ENCODE measurements at places on chromosomes 12 and 14.
A peak's percentile ranks its signal among the peaks of the same experiment; 100 is the strongest.

DNA sequence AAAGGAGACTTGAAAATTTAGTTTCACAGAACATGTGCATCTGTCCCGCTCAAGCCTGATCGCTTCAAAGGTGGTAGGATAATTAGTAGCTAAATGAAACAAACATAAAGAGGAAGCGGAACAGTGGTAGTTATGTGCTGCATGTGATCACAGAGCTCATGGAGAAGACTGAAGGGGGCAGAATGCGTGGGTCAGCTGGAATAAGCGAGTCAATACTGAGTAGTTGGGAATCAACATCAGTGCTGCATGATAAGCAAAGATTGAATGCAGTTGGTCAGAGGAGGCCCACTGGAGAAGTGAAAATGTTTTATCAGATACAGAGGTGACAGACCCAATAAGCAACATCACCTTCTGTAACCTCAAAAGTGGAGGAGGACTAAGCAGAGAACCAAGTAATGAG, 95.1 kb upstream of the RFX4 start:
- DNase-seq = no peak

GRCh38 chr12:109952160-109952858, 43.9 kb downstream of the GIT2 start:
- DNase-seq = peak; percentile 72

GRCh38 chr12:12121061-12121460, 50.3 kb downstream of the BCL2L14 start:
- DNase-seq = no peak

DNA sequence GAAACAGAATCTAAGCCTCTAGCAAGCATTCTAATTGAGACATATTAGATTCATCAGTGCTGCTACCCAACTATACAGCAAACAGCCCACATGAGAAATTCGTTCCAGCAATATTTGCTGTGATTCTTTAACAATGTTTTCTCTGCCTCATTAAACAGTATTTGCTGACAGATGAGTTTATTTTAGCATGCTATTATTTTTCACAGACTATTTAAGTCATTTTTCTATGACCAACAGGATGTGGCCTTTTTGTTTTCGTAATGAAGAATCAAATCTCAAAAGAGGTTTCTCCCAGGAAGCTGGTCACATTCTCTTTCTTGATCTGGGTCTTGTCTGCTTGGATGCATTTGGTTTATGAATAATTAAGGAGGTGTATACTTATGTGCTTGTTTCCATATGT, 23.2 kb upstream of the SERPINA12 start:
- no peak for DNase-seq

DNA sequence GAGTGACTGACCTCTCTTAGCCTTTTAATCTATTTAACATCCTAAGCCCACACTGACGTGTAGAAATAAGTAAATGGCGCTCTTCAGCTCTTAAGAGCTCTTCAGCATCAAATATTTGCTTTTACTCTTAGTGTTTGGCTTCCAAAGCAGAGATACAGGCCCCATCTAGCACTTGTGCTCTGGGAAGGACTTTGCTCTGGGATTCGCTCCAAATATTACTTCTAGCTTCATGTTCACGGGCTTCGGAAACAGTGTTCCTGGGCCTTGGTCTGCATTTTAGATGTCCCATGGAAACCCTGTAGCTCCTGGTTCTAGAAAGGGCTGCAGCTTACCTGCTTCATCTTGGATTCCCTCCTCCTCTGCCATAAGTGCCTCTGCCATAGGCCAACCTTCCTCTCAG, 2.7 kb upstream of the NKX2-8 start:
- no peak for DNase-seq

- no peak for DNase-seq
These were observed 8.5 kb upstream of the FZD10 start for GRCh38 chr12:130153803-130154202.

GRCh38 chr12:30719060-30719459, 23.4 kb upstream of the IPO8 start:
- DNase-seq = no peak

DNA sequence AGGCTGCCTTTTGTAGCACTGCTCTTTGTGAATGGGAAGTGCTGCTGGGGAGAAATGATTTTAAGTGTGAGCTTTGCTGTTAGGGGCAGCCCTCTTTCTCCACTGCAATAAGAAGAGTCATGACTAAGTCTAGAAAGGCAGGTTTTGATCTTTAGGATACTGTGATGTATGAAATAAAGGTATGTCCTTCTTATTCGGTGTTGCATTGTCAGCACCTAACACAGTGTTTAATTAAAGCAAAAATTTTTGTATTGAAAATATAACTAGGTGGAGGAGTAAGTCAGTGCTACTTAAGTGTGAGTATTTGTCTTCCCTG, 81.5 kb downstream of the ETV6 start:
- DNase-seq = no peak

DNA sequence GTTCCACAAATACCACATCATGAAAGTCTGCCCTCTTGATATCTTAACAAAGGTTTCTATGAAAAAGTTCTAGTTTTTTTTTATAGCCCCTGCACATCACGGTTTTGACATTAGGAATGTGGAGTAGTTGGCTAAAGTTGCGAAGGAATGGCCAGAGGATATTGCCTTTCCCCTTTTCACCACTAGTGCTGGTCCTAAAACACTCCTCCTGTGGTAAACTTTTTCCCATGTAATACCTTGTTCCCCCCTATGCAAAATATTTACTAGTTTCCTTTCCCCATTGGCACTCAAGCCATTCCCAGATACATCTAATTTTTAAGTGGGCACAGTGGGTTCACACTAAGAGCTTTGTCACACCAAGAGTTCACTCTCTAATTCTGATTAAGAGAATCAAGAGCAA, 33.4 kb downstream of the R3HDM2 start:
- DNase-seq = no peak

GRCh38 chr12:65638324-65638723, 186.0 kb upstream of the HMGA2 start:
- DNase-seq = no peak

DNA sequence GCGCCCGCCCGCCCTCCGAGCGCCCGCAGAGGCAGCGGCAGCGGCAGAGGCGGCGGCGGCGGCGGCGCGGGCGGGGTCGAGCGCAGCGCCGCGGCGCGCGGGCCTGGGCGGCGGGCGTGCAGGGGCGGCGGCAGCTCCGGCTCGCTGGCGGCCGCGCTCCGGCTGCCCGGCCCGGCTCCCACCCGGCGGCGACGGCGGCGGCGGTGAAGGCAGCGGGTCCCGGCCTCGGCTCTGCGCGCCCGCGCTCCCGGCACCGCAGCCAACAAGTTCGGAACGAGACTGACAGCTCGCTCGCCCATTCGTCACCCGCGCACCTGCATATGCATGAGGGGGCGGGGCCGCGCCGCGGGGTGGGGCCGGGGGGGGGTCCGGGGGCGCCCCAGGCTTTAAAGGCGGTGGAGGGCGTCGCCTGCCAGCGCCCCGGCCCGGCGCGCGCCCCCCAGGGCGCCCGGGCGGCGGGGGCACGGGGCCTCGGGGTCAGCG, at the start of gene JAG2:
TSS of gene JAG2 (minus strand) at position 281 of the 483 bp plus-strand sequence. CDS start 356 bp downstream, outside the sequence.
- peak; percentile 57 for DNase-seq
